ENCODE measurements at places on chromosomes 11 and 22.

- no peak for DNase-seq
Observed at GRCh38 chr11:111349191-111349695, 29.8 kb downstream of the POU2AF1 start.

DNA sequence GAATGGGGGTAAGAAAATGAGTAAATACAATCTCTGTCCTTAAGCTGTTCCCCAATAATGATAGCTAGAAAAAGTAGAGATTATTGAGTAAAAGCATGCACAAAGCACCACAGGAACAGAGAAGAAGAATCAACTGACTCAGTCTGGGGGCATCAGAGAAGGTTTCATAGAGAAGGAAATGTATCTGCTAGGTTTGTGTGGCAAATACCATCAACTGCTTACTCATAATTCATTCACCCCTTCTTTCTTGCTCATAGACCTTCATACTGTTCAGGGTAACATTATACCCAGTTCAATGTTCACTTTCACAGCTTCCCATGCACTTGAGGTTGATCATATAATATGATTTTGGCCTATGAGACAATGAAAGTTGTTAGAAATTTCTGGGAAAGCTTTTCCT, 85.2 kb upstream of the SCUBE2 start:
- DNase-seq, result no peak

DNA sequence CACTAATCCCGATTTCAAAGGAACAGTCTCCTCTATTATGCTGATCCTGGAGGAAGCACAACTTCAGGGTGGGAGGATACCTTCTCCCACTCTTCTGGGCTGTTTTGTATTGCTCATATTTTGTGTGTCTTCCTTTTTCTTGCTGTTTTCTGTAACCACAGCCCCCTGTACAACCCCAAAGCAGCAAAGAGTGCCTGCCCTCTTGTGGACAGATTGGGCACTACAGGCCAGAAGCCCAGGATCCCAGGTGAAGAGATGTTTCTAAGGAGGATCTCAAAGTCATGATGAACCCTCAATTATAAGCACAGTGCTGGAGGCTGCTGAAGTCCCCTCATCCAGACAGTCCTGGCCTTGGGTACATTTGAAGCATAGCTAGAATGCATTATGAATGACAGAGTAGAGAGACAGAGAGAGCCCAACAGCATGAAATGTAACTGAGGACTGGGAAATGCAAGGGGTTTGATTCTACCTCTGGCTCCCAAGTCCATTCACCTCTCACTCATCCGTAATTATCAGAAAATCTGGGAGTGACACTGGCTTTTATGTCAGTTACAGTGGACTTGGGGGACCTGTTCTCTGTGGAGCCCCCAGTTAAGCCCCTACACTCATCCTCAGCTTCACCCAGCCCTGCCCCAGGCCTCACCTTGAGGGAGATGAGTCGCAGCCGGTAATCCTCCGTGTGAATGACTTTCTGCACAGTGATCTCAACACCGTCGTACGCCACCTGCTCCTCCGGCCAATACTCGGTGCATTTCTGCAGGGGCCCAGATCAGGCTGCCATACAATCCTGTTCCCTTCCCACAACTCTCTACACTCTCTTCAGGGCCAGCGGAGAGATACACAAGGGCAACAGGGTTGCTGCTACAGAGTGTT, 6.2 kb upstream of the IGSF22 start:
- DNase-seq, result peak; percentile 72

DNA sequence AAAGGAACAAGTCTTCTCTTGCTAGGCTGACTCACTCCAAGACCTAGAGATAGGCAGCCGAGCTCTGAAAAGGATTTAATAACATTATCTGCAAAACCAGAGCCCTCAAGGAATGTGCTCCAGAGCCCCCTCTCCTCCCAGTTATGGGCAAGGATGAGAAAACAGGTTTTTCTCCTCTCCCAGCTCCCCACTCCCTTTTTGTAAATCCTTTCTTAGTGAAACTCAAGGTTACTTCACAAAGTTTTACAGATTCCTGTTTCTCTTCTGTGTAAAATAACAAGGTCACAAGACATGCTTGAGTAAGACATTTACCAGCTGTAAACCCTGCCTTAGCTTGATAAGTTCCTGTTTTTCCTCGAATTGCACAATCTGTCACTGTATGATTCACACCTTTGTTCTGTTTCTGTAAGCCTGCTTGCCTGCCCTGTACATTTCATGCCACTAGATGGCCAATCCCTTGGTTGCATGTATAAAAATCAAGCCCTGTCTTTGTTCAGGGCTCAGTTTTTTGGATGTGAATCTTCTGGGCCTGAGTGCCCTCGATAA, 489.4 kb downstream of the KCNA4 start:
- DNase-seq, result peak; percentile 72

DNA sequence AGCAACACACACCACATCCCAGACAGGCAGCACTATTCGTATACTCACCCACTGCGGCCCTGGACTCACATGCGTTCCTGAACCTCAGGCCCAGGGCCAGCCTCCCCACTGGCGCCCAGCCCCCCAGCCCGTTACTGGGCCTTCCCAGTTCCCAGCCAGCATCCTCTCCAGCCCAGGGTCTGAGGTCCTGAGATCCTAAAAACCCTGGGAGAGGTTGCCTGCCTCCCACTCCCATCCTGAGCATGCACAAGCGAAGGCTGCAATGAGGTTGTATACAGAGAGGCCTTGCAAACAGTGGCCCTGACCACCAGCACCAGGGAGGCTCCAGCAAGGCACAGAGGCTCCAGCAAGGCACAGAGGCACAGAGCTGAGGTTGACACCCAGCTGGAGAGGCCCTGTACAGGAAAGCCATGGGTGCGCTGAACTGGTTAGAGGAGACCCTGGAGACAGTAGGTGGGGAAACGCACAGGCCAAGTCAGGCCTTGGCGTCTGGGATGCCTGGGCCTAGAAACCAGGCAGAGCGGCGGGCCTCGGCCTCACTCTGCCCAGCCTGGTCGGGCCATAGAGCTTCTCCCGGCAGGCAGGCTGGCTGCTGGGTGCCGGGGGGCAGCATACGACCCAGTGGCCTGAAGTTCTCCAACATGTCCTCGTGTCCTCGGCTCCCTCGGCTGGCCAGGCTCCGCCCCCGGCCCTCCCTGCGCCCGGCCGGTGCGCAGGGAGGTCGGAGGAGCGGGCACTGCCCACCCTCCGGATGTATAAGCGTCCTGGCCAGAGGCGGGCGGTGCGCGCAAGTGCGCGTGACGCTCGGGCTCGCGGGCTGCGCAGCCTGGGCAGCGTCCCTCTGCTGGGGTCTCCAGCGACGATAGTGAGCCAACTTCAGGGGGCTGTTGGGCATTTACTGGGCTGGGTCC, 2.3 kb upstream of the TBX1 start:
- DNase-seq, result no peak

- peak; percentile 31 for DNase-seq
Observed at GRCh38 chr11:10645212-10645795, 48.3 kb downstream of the IRAG1 start.

GRCh38 chr22:23684561-23685031, 6.2 kb upstream of the RGL4 start:
- DNase-seq, result peak; percentile 67

DNA sequence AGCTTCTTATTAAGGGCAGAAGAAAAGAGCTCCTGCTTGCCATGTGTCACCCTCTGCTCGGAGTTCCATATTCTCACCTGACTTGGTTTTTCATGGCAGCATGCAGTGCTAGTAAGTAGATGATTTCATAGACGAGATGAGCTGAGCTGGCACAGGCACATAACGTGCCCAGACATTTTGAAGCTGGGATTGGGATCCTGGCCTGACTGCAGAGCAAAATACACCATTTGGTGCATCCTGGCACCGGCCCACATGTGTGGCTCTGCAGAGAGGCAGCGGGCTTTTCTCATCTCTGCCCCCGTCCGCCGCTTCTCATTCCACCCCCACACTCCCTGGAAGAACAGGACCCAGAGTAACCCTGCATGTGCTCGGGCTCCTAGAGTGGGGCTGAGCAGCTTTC, 24.8 kb downstream of the FAM118A start:
- DNase-seq, result no peak

DNA sequence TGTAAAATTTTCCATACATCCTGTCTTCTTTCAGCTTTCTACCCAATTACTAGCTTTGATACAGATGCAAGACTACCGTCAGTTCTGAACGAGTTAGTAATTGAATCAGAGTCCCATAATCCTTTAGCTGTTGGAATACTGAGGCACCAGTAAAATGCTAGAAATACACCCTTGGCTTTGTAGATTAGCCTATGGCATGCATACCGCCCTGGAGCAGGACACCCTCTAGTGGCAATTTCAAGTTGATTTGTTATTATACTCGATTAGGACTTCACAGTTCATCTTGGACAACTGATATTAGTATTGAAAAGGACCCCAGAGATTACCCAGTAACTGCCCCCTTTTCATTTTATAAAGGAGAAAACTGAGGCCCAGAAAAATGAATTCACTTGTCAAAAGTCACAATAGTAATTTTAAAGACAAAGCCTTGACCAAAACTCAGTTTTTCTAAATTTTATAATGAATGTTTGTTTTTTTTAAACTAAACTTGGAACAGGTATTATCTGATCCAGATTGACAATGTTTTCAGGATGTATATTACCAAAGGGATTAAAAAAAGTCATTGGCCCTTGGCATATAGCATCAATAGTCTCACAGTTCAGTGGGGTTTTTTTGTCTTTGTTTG, 72.6 kb downstream of the HIPK3 start:
- DNase-seq, result peak; percentile 89

DNA sequence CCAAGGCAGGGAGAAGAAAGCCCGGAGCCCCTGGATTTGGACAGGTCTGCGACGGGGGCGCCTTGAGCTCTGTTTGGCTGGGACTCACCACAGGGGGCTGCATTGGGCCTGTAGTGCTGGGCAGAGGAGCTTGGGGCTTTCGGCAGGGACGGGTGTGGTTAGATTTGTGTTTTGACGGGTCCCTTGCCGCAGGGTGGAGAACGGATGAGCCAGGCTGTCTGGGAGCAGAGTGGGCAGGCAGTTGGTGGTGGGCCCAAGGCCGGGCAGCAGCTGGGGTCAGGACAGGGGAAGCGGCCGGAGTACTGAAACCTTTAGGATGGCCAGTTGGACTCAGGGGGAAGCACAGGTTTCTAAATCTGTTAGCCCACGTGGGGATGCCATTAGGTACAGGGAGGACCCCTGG, 13.4 kb downstream of the C11orf24 start:
- no peak for DNase-seq

- no peak for DNase-seq
Observed at GRCh38 chr22:26822313-26822712, 164.9 kb downstream of the MIAT start.

DNA sequence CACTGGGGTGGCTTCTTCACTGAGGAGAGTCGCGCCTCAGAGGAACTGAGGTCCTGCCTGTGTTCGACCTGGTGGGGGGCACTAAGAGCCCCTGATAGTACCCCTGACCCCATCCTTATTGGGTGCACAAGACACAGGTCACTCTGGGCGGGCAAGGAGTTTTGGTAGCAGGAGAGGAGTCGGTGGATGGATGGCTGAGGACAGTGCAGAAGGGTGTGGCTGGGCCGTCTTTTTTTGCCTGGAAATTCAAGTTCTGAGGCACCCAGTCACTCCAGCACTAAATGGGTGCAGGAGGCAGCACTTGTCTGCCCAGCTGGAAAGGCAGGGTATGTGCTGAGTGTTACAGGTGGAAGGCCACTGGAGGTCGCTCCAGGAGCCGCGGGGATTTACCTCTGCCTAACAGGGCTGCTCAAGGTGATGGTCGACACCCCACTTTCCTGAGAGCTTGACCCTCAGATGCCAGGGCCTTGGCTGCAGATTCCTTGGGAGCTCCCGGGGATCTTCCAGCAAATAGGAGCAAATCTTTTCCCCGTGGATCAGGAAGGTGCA, 960 bp downstream of the TSSC4 start:
- no peak for DNase-seq

- no peak for DNase-seq
Observed at GRCh38 chr11:2798951-2799761, 86.4 kb downstream of the CDKN1C start.

DNA sequence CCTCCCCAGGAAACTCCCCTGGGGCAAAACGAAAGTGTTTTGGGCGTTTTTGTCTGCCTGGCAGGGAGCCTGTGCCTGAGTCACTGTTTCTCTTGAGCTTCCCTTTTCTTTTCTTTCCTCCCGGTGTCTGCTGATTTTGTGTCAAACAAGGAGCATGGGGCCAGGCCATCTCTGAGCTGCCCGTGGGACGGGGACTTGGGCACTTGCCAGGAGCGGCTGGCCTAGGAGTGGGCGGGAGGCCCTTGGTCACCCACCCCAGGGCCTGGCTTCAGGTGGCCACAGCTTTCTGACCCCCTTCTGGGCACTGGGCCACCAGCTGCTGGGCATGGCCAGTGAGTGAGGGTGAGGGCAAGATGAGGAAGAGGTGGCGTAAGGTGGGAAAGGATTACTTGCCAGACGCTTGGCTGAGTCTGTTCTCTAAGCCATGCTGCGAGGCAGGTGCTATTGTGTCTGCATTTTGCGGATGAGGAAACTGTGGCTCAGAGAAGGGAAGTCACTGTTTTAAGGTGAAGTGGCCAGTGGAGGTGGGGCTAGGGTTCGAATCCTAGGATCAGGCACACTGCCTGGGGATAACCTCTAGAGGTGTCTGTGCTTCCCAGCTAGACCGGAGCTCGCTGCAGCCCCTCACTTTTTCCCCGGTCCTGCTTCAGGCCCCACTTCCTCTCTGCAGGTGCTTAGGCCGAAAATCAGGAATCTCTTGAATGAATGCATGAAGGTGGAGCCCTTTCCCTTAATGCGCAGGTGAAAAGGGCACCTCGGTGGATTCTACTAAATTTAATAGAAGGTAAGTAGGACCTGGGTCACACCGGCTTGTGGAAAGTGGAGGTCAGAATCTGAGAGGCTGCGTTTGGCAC, 7.8 kb upstream of the NFAM1 start:
- DNase-seq, result peak; percentile 64

- no peak for DNase-seq
Observed at GRCh38 chr11:44256673-44257291, 53.2 kb downstream of the ALX4 start.

DNA sequence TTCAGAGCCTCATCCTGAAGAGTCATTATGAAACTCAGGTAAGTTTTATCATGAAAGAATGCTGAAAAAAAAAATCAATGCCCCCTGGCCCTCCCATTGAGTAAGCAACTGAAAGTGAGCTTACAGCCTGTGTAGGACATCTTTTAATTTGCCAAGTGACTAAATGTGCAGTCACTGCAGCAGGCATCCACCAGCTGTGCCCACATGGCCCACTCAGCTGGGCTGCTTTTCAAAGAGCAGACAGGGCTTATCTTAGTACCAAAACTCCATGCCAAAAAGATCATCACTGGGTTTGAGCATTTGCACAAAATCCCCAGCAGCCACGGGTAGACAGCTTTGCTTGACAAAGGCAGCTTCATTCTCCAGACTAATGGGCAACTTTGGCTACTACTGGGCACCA, 709.7 kb downstream of the NTM start:
- DNase-seq, result no peak

- DNase-seq, result no peak
Observed at GRCh38 chr22:17101475-17102296, 16.9 kb downstream of the IL17RA start.

- no peak for DNase-seq
Observed at GRCh38 chr11:85582111-85582510, 45.0 kb downstream of the DLG2 start.

GRCh38 chr11:65791719-65792213, 4.9 kb downstream of the OVOL1 start:
- DNase-seq, result peak; percentile 78

DNA sequence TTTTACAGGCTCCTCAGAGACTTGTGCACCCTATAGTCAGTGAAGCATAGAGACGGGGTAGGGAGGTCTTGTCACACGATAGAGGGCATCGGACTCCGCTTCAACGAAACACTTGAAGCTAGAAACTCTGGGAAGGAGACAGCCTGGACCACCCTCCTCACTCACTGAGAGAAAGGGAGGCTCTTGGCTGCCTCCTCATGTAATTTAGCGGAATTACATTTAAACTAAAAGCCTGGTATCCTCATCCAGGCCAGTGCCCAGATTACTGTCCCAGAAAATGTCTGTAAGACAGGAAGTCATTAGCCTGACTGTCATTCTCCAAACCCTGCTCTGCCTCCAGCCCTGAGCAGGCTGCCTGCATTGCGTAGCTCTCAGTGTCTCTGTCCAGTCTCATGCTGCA, 36.0 kb downstream of the TTLL1 start:
- peak; percentile 33 for DNase-seq

Measured in hematopoietic multipotent progenitor cell treated with erythropoietin and hydrocortisone succinate and interleukin-3 and kit ligand, for 4 days (in vitro differentiated cells).